ENCODE measurements at places on chromosomes 1 and 21.

DNA sequence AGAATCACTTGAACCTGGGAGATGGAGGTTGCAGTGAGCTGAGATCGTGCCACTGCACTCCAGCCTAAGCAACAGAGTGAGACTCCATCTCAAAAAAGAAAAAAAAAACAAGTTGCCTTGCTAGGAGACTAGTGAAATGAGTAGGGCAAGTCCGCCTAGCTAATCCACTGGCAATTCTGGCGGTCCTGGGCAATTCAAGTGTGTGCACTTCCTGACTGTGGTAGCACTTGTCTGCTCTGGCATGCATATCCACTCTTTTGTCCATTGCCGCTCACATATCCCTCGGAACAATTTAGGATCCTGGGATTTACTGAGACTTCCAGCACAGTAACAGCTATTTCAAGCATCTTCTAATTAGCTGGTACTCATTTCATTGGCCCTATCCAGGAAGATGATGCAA is 426.3 kb upstream of the ADGRL2 start:
- DNase-seq, result no peak

DNA sequence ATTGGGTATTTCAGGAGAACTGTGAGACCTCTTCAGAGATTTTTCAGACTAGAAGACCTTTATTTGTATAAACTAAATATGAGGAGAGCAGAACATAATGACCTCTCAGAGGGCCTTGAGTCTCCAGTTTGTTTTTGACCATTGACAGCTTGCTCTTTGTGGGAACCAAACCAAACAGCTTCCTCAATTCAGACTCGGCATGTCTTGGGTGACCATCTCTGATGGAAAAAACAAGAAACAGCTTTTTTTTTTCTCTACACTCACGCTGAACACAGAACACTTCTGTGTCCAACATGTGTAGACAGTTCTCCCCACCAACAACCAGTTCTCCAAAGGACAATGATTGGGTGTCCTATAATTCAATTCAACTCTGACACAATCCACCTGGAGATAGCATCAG is 11.5 kb downstream of the ATP1A4 start:
- DNase-seq, result no peak

DNA sequence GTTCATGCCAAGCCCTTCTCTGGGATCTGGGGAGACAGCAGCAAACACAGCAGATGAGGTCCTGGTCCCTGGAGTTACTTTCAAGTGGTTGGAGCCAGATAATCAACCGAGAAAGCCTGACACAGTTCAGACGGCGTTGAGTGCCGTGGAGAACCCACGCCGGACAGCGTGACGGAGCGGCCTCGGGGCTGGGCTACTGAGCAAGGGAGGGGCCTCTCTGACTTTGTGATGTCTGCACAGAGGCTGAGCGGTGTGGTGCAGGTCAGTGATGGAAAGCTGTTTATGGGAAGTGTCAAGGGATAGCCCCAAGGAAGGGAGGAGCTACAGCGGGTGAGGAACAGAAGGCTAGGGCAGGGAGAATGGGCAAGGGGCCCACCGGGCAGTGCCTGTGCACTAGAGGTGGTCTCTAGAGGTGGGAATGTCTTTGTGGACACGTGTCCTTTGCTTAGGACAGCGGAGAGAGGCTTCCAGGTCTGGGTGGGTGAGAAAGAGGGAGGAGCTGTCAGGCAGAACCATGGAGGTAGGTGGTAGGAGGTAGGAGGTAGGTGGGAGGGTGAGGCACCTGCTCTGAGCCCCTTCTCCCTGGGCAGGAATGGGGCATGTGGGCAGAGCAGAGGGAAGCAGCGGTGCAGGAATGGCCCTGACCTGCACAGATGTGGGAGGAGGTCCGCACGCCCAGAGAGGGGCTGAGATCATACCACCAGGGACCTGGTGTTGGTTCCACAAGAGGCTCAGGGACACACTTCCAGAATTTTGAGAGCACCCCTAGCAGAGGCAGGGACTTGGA is 62.8 kb downstream of the RUNX3 start:
- DNase-seq, result no peak

DNA sequence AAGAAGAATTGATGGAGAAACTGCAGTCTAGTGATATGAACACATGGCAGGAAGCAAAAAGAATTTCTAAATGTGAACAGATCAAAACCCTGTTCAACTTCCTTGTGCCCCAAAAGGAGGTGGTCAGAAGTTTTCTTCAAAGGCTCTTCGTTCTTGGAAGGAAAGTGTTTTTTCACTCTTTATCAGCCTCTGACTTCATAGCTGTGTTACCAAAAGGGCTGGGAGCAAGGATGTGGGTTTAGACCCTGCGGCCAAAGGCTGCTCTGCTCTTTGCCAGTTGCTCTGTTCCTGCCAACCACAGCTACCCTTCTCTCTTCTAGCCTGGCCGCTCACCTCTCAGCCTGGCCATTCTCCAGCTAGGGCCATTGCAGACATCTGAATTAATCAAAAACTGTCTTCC is 53.8 kb downstream of the PTGER3 start:
- DNase-seq, result no peak

Measured in kidney capillary endothelial cell (primary cell).